ENCODE measurements at places on chromosomes 7 and 10.
A peak's percentile ranks its signal among the peaks of the same experiment; 100 is the strongest.

GRCh38 chr7:14432924-14433323 is 443.5 kb upstream of the ETV1 start:
- DNase-seq, result no peak

DNA sequence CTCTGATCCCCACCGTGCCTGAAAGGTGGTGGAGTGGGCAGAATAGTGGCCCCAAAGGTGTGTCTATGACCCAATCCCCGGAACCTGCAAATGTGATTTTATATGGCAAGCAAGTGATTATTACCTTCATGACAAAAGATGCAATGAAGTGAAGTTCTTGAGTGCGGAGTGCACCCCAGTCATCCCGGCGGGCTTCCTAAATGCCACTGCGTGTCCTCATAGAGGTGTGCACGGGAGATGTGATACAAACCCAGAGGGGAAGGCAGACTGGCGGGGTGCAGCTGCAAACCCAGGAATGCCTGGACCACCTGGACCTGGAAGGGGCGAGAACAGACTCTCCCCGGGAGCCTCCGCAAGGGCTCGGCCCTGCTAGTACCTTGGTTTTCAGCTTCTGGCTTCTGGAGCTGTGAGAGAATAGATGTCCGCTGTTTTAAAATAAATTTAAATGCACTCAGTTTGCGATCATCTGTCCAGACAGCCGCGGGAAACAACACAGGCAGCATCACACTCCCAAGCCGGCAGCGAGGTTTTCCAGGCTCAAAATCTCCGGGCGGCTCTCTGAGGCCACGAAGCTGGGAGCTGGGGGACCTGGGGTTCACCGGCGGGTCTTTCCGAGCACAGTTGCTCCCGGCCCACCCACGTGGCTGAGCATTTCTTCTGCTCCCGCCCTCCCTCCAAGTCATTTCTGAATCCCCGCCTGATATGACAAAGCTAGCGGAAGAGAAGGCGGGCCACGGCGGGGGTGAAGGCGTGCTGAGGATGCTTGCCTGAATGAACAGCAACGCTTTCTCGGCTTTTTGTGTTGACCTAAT is 50.4 kb upstream of the EBF3 start:
- no peak for DNase-seq

DNA sequence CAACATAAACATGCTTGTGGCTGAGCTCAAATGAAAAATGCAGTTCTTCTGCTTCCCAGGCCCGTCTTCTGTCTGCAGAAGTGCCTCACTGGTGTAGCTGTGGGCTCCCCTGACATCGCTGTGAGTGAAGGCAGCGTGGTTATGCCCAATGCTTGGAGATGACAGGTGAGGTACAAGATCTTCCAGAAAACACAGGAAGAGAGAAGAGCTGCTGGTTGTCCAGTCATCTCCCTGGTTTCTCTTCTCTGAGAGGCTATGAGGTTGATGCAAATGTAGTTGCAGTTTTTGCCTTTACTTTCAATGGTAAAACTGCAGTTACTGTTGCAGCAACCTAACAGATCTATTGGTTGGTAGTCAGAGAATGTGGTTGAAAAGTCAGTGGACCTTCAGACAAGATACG is 223.6 kb downstream of the GATA3 start:
- DNase-seq, result no peak

DNA sequence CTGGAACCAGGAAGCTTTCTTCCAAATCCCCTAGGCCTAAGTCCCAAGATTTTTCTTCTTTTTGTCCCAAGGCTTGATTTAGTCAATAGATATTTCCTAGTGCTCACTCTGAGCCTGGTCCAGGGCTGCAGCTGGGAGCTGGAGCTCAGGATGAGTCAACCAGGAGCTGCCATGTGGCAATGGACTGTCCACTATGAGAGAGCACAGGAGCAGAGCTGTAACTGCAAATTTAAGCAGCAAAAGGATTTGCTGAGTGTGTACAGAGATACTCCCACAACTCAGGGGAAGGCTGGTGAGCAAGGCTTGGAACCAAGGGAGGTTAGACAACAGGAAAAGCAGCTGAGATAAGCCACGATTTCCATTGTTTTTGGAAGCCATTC is 92.1 kb upstream of the CXCL12 start:
- no peak for DNase-seq

- no peak for DNase-seq
These were observed 97.8 kb downstream of the HIPK2 start for GRCh38 chr7:139679731-139680594.

DNA sequence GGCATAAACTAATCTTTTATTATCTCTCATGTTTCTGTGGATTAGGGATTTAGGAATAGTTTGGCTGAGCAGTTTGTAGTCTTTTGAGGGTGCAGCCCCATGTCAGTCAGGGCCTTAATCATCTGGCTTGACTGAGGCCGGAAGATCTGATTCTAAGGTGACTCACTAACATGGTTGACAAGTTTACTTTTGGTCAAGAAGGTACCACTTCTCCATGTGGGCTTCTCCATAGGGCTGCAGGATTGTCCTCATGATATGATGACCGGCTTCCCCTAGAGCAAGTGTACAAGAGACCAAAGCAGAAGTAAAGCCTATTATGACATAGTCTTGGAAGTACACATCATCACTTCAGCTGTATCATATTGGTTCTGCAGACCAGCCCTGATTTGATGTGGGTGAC is 45.9 kb upstream of the OIT3 start:
- no peak for DNase-seq

- no peak for DNase-seq
These were observed 179.0 kb downstream of the PRPF18 start for GRCh38 chr10:13765641-13766341.

DNA sequence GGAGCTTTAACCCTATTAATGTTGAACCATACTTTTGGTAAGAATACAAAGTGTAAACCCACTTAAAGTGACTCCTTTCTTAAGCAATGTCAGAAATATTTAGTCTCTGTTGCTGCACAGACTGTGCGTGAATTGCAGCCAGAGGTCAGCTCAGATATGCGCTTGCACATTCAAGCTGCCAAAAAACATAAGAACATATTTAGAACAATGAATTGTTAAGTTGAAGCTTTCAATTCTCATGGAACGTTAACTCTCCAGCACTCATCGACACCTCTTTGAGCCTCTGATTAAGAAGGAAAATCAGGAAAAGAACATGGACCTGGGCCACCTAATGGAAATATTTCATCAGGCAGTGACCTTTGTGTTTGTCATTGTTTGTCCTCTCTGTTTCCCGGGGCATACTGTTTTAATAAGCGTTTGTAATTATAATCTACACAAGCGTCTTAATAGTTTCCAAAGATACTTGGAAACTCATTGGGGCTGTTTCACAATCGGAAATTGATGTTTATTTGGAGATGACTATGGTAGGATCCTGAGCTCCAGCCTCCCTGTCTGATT is 193.0 kb upstream of the CELF2 start:
- no peak for DNase-seq

DNA sequence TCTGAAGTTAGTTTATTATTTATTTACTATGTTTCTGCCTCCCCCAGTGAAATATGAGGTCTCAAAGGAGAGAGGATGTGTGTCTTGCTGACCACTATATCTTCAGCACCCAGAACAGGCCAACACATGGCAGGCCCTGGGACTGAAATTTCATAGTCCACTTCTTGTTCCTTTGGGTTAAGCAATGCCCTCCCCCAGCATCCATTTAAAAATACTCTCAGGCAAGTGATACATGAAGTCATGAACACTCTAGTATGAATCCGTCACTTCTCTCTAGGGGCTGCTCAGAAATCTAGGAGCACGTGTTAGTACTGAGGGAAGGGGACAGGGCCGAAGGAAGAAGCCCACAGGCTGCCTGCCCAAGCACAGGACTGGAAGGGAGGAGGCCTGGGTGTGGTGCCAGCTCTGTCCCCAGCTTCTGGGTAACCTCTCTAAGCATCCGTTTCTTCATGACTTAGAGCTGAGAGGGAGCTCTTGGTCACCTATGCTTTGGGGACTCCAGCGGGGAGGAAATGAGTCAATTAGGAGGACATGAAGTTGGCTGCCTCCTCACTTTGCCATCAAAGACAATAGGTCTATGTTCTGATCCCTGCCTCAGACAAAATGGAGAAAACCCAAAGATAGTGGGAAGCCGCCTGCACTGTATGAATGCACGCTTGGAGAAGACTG is 119.2 kb downstream of the KCNMA1 start:
- no peak for DNase-seq

DNA sequence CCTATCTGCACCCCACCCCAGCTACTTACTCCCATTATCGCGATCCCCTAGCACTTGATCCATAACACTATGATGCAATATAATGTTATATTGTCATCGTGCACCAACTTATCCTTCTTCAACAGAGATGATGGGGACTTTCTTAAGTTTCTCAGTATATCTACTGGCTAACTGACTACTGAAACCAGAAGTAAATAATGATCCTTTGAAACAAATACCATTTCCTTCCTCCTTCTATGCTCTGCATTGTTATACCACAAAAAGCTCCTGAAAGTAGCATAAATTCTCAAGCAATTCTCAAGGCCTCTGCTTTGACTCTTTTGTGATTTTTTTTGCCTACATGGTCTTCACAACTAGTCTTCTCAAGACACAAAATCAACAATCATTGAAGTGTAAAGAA is 68.9 kb downstream of the HTR7 start:
- no peak for DNase-seq

DNA sequence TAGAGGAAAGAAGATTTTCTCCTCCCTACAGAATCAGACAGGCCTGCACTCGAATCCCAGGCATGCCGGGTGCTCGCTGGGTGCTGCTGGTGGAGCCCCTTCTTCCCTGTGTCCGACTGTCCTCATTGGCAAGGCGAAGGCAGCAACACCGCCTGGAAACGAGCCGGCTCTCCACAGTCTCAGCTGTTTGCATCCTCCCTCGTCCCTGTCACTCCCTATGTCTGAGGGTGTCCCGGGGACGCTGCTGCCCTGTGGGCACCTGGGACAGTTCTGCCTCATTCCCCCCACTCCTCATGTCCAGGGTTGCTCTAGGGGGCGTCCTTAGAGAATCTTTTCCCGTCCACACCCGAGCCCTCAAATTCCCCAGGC is 31.6 kb upstream of the TMEM72 start:
- DNase-seq, result no peak

DNA sequence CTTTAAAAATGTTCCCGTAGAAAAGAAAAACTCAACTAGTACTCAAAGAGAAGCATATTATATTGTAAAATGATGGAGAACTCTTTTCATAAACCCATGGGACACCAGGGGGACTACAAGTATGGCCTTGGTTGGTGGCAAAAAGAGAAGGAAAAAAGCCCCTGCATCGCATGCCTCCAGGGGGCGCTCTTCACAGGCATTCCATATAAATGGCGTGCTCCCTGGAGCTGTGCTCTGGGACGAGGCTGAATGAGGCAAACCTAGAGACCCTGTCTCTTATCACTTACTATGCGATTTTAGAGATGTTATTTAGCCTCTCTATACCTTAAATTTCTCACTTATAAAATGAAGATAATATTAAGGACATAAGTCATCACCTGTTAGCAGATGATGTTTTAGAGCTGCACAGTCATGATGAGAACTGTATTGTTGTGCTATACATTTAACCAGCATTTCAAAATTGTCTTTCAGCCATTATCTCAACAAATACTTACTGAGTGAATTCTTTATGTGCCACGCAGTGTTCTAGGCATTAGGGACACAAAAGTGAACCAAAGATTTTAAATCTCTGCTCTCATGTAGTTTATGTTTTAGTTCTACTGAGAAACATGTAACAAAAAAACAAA is 105.8 kb downstream of the ARHGAP21 start:
- peak; percentile 64 for DNase-seq

DNA sequence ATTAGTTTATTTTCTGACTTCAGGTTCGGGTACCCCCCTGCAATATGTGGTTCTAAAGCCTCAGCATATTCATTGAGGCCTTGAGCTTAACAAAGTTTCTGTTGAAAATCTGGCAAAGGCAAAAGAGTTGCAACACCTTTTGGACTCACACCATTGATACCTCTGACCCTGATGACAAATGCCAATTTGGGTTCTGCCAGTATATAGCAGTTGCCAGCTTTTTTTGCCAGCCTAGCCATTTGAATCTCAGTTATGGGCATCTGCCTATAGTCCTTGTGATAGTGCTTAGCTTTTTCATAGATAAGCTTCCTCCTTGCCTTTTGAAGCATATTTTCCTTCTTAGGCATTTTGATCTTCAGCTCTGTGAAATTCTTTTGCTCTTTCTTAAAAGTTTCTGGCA is 31.9 kb downstream of the LIPJ start:
- no peak for DNase-seq

- no peak for DNase-seq
These were observed 285.4 kb downstream of the ACTR3B start for GRCh38 chr7:153044981-153045380.

GRCh38 chr10:86413046-86413728 is 46.6 kb upstream of the GRID1 start:
- no peak for DNase-seq

- no peak for DNase-seq
These were observed 305.8 kb downstream of the MDFIC start for GRCh38 chr7:115227473-115228235.

DNA sequence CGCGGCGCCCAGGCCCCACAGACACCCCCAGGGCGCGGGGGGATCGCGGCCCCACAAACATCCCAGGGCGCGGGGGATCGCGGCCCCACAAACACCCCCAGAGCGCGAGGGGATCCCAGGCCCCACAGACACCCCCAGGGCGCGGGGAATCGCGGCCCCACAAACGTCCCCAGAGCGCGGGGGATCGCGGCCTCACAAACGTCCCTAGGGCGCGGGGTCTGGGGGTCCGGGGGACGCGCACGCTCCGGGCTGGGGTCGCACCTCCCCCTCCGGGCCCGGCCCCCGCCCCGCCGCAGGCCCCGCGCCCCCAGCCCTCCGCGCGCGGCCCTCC is 382 bp downstream of the DIP2C start:
- no peak for DNase-seq

- DNase-seq, result no peak
These were observed 54.8 kb upstream of the EXOC4 start for GRCh38 chr7:133197972-133198544.

DNA sequence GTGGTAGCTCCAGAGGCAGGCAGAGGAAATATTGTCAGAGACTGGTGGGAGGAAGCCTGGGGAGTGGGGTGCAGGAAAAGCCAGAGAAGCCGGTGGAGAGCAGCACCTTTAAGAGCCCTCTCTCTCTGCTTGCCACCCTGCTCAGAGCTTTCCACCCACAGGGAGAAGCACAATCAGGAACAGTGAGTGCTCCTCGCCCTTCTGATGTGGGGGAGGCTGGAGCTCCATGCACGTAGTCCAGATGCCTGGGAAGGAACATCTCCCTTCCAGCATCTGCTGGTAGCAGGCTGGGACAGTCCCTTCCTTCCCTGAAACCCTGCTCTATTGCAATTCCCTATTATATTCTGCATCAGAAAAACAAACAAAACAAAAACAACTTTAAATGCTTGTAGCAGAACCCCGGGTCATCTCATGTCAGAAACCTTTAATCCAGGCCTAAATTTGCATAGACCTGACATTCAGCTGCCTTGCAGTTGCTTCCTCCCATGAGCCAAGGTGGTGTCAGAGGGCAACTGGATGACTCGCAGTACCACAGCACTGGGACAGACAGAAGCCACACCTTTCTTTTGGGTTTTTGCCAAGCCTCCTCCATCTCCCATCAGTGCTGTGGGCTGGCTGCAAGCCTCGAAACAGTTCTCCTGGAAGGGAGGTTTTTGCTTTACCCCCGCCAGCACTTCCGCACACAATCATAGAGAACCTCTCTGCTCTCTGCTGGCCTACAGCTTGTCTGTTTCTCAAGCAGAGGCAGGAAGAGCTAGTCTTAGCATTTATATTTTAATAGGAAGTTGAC is 13.1 kb downstream of the AVPI1 start:
- DNase-seq, result no peak

GRCh38 chr7:219581-220150 is 27.3 kb downstream of the FAM20C start:
- DNase-seq, result no peak

GRCh38 chr10:10976652-10977051 is 41.0 kb upstream of the CELF2 start:
- no peak for DNase-seq

- DNase-seq, result no peak
These were observed 29.2 kb upstream of the PPP2R2D start for GRCh38 chr10:131871673-131872005.
